ENCODE measurements at places on chromosomes 11 and 22.

- DNase-seq, result no peak
These were observed 9.4 kb upstream of the SIGIRR start for GRCh38 chr11:424232-424631.

- DNase-seq, result no peak
These were observed 7.3 kb upstream of the AMBRA1 start for GRCh38 chr11:46601129-46601528.

- DNase-seq, result no peak
These were observed 41.5 kb upstream of the TP53I11 start for GRCh38 chr11:44992181-44992582.

- DNase-seq, result no peak
These were observed 3.5 kb downstream of the KRTAP5-9 start for GRCh38 chr11:71551711-71552110.

All from NCI-H524 (cell line).